ENCODE measurements at places on chromosomes 12 and 14. TPM values are rescaled to one million over a fixed set of nuclear protein-coding genes. Genes with fewer than 3 reads are reported as not detected.

- H3K36me3 ChIP-seq, result no peaks in the 10 kb centered on the region
- no peak overlapping the region for H3K4me3 ChIP-seq
- H3K27me3 ChIP-seq, result no peaks in the 10 kb centered on the region
- no peak for DNase-seq
These were observed 766.2 kb downstream of the FLRT2 start for GRCh38 chr14:86296173-86296572.

Gene MGP
- total RNA-seq, result not detected

Gene PRKCH
- total RNA-seq, result 284 TPM

Gene OR6C2
- not detected for total RNA-seq

Gene POTEG
- total RNA-seq, result not detected

GRCh38 chr12:132524405-132524804 is 34.5 kb downstream of the FBRSL1 start:
- no peaks in the 10 kb centered on the region for H3K36me3 ChIP-seq
- H3K4me1 ChIP-seq, result peaks cover 8% of the 10 kb centered on the region
- no peak overlapping the region for H3K4me3 ChIP-seq
- no peak for DNase-seq

- H3K4me3 ChIP-seq, result no peak overlapping the region
- no peak overlapping the region for H3K27ac ChIP-seq
- no peak for DNase-seq
- no peaks in the 10 kb centered on the region for H3K4me1 ChIP-seq
These were observed 20.0 kb downstream of the NFKBIA start for GRCh38 chr14:35384455-35385041.

Gene A2ML1
- not detected for total RNA-seq

GRCh38 chr14:49897965-49898364 is 5.1 kb downstream of the ARF6 start:
- no peak for DNase-seq

DNA sequence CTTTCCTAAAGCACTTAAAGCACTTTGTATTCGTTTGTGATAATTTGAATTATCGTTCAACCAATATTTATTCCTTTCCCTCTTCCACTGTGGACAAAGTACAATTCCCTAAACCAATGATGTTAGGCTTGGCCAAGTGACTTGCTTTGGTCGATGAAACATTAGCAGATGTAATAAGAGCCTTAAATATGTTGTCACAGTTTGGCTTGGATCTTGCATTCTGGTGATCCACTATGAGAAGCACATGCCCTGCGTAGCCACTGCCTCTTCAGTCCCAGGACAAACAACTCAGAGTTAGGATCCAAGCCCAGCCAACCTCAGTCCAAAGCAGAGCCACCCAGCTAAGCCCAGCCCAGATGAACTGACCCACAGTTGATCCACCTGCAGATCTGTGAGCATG is 8.4 kb upstream of the C12orf75 start:
- no peaks in the 10 kb centered on the region for H3K27me3 ChIP-seq
- no peak overlapping the region for H3K4me3 ChIP-seq
- H3K36me3 ChIP-seq, result no peaks in the 10 kb centered on the region

DNA sequence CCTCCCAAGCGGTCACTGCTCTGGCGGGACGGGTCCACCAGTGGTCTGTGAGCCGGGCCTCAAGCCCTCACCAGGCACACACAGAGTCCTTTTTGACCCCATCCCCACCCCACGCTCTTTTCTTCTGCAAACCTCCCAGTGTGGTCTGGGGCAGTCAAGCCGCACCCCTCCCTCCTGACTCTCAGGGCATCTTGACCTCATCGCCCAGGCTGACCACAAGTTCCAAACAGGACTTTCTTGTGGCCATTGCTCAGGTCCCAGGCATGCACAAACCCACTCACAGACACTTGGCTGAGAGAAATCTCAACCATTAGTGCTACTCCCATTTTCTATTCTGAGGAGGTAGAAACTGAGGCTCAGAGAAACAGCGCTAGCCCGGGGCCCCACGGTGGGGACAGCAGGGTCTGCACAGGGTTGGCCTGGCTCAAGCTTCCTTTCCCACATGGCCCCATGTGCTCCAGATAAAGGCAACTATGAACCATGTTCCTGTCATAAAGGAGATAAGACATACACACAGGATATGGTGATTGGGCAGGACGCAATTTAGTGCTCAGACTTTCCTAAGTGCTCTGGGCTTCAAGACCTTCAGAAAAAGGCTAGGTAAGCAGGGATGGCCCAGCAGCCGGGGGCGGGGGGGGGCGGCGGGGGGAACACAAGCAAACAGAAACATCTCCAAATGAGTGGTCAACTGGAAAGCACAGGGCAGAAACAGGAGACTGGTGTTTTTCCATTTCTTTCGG is 69.6 kb downstream of the ITPK1 start:
- H3K27ac ChIP-seq, result no peak overlapping the region
- no peaks in the 10 kb centered on the region for H3K36me3 ChIP-seq
- H3K4me3 ChIP-seq, result no peak overlapping the region
- H3K4me1 ChIP-seq, result peaks cover 5% of the 10 kb centered on the region

Gene NEK9
- total RNA-seq, result 133 TPM

Gene SAMD15
- total RNA-seq, result 0.38 TPM

Gene RNFT2
- 5.9 TPM for total RNA-seq

- DNase-seq, result peak; percentile 43
- H3K4me1 ChIP-seq, result no peaks in the 10 kb centered on the region
- H3K27ac ChIP-seq, result no peak overlapping the region
- no peaks in the 10 kb centered on the region for H3K27me3 ChIP-seq
- no peaks in the 10 kb centered on the region for H3K36me3 ChIP-seq
- H3K4me3 ChIP-seq, result no peak overlapping the region
These were observed 22.4 kb upstream of the FBXO21 start for GRCh38 chr12:117212563-117213190.

Gene HSPB8
- not detected for total RNA-seq

GRCh38 chr14:59028476-59029202 is 159.8 kb upstream of the DAAM1 start:
- H3K27ac ChIP-seq, result no peak overlapping the region
- DNase-seq, result no peak
- no peaks in the 10 kb centered on the region for H3K27me3 ChIP-seq
- H3K4me3 ChIP-seq, result no peak overlapping the region
- no peaks in the 10 kb centered on the region for H3K36me3 ChIP-seq
- H3K4me1 ChIP-seq, result no peaks in the 10 kb centered on the region

- DNase-seq, result no peak
- H3K36me3 ChIP-seq, result no peaks in the 10 kb centered on the region
- H3K4me1 ChIP-seq, result no peaks in the 10 kb centered on the region
- H3K27me3 ChIP-seq, result no peaks in the 10 kb centered on the region
- no peak overlapping the region for H3K27ac ChIP-seq
These were observed 111.3 kb downstream of the RMST start for GRCh38 chr12:97573901-97574300.

DNA sequence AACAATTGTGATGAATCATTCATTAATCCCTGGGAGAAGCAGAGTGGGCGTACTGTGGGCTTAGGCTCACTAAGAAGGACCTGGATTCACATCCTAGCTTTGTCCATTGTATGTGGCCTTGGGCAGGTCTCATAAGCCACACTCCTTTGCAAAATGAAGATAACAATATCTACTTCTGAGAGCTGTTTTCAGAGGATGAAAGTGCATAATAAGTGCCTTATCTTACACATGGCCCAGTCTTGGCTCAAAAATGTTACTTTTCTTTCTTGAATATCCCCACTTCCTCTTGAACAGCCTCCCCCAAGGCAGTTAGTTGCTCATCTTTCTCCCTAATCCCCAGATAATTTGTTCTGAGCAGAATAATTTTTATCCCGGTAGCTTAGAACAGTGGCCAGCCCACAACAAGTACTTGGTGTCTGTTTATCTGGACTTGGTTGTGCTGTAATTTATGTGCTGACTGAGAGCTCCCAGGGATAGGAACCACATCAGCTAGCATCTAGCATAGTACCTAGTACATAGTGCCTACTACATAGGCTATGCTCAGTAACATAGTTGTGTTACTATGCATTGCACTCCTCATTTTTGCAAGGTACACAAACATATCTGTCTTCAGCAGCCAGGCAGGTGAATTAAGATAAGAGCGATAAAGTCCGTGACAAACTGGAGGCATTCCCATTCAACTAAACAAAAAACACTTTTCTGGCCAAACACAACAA is 61.7 kb upstream of the NUDT4 start:
- H3K4me1 ChIP-seq, result no peaks in the 10 kb centered on the region
- no peak overlapping the region for H3K4me3 ChIP-seq
- DNase-seq, result no peak
- H3K27me3 ChIP-seq, result no peaks in the 10 kb centered on the region
- no peak overlapping the region for H3K27ac ChIP-seq
- H3K36me3 ChIP-seq, result no peaks in the 10 kb centered on the region

DNA sequence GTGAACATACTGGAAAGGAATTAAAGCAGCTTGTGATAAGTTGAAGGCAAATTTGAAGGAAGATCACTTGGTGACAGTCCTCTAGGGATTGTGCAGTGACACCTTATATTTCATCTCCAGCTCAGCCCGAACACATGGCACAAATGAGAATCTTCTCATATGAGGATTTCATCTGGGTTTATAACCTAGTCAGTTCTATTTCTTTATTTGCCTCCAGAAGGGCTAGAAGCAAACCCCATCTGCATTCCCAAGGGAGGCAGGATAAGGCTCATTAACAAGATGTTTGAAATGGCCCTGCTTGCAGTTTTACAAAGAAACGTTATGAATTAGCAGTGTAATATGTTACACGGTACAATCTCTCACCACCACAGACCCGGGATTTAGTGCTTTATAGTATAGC is 90.7 kb upstream of the KRR1 start:
- H3K27ac ChIP-seq, result no peak overlapping the region
- H3K4me3 ChIP-seq, result no peak overlapping the region
- no peaks in the 10 kb centered on the region for H3K36me3 ChIP-seq

GRCh38 chr14:22448035-22448904 is 140.8 kb downstream of the DAD1 start:
- H3K36me3 ChIP-seq, result no peaks in the 10 kb centered on the region
- H3K27ac ChIP-seq, result no peak overlapping the region
- no peaks in the 10 kb centered on the region for H3K4me1 ChIP-seq
- no peaks in the 10 kb centered on the region for H3K27me3 ChIP-seq
- no peak overlapping the region for H3K4me3 ChIP-seq

Gene APOF
- total RNA-seq, result not detected

Gene RIC8B
- 20.8 TPM for total RNA-seq

Gene ZC2HC1C
- total RNA-seq, result 0.97 TPM

GRCh38 chr12:2800046-2800570 is 5.3 kb downstream of the FKBP4 start:
- peaks cover 66% of the 10 kb centered on the region for H3K36me3 ChIP-seq
- peaks cover 11% of the 10 kb centered on the region for H3K4me1 ChIP-seq
- no peak for DNase-seq
- no peak overlapping the region for H3K4me3 ChIP-seq
- no peaks in the 10 kb centered on the region for H3K27me3 ChIP-seq

- H3K4me3 ChIP-seq, result no peak overlapping the region
- no peaks in the 10 kb centered on the region for H3K4me1 ChIP-seq
- no peak for DNase-seq
- no peaks in the 10 kb centered on the region for H3K27me3 ChIP-seq
These were observed 1006.0 kb upstream of the USP15 start for GRCh38 chr12:61254225-61254624.

DNA sequence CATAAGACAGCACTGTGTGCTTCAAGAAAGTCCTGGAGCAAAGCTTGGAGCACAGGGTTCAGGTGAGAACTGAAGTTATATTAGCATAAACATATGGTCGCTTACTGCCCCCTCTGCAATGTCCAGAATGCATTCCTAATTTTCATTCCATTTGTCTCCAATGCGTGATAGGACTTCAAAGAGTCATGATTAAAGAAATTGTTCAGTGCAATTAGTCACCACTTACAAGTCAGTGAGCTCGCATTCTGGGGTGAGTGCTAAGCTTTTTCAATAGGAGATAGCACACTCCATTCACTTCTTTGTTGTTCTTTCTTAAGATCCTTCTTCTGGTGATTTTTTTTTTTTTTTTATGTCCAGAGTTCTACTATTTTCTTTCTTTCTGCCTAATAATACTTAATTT is 398.4 kb downstream of the SYT1 start:
- H3K36me3 ChIP-seq, result no peaks in the 10 kb centered on the region
- H3K4me1 ChIP-seq, result no peaks in the 10 kb centered on the region
- no peaks in the 10 kb centered on the region for H3K27me3 ChIP-seq
- no peak for DNase-seq

DNA sequence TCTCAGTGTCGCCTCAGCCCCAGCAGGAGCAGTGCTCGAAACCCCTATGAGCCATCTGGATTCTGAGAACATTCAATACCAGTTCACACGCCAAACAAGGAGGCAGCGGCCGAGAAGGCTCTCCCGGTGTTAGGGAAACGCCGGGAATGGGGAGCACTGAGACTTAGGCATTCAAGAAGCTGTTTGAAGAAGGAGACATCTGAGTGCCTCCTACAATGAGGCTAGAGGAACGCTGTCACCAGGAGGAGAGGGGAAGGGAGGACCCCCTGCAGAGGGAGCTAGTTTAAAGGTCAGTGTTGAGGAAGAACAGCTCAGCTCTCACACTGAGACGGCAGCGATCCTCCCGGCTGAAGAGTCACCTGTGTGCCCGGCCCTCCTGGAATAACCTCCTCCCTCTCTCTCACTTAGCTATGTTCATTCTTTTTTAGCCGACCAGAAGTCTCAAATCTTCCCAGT is 69.9 kb downstream of the SERPINA3 start:
- no peaks in the 10 kb centered on the region for H3K27me3 ChIP-seq
- no peaks in the 10 kb centered on the region for H3K36me3 ChIP-seq
- H3K27ac ChIP-seq, result no peak overlapping the region
- no peaks in the 10 kb centered on the region for H3K4me1 ChIP-seq
- no peak for DNase-seq

Gene VPS29
- 121 TPM for total RNA-seq
